ENCODE measurements at places on chromosomes 3 and 15.

DNA sequence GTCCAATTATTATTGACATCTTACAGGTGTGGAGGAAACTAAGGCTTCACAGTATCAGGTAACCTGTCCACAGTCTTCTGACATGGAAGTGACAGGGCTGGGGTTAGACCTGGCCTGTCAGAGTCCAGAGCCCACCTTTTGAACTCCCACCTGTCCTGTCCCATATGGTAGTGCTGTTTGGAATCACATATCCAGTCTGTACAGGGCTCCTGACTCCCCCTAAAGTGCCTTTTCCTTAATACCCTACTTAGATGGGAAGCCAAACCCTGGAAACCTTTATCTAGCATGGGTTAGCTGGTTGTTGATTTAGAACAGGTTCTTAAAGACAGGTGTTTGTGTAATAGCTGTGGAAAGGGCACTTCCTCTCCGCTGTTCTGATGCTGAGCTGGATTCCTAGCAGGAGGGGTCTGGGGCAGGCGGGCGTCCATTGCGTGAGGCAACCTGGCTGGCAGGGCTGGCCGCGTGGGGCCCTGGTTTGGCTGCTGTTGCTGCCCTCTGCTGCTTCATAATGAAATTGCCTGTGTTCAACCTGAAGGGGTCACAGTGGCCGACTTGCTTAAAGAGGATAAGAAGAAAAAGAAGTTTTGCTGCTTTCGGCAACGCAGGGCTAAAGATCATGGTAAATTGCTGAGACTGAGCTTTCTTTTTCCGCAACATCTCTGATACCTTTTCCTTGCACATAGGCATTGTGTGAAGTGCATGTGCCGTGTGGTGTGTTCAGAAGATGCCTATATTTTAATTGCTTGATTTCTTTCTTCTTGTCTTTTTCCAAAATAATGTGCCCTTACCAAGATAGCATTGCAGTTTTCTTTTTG, 136.2 kb downstream of the CHDH start:
- peak; percentile 70 for DNase-seq

- no peak for DNase-seq
Observed at GRCh38 chr15:29130951-29131839, 138.4 kb downstream of the NSMCE3 start.

DNA sequence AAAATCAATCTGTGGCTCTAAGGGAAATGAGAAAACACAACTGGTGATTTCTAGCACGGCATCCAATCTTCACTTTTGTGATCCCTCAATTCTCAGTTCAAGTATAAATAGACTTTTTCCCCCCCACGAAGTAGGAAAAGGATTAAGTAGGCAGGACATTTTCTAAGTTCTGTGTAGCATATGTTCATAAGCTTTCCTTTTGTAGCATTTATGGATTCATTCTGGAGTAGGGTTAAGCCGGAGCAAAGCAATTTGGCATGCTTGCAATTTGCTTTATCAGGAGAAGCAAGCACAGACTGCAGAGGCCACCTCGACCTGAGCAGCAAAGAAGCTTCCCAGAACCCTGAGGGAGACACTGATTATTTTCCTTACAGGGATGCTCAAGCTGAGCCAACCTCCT, 66.3 kb downstream of the FHIT start:
- DNase-seq, result no peak

GRCh38 chr3:12299026-12299425, 10.2 kb downstream of the PPARG start:
- DNase-seq, result no peak

DNA sequence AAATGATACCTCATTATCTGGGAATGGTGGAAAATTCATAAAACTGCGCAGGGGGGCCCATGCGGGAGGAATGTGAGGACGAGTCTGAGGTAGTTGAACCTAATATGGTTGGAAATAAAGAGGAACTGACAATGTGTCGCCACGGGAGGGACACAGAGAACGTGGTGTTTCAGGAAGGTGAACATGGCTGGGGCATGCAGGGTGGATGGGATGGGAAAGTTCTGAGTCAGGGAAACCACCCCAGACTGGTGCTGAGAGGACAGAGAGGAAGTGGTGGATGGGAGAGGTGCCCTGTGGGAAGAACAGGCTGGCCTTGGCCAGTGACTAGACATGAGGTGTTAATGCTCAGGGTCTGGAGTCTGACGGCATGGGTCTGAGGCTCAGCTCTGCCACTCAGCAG, 137.1 kb upstream of the WNT5A start:
- DNase-seq, result no peak

DNA sequence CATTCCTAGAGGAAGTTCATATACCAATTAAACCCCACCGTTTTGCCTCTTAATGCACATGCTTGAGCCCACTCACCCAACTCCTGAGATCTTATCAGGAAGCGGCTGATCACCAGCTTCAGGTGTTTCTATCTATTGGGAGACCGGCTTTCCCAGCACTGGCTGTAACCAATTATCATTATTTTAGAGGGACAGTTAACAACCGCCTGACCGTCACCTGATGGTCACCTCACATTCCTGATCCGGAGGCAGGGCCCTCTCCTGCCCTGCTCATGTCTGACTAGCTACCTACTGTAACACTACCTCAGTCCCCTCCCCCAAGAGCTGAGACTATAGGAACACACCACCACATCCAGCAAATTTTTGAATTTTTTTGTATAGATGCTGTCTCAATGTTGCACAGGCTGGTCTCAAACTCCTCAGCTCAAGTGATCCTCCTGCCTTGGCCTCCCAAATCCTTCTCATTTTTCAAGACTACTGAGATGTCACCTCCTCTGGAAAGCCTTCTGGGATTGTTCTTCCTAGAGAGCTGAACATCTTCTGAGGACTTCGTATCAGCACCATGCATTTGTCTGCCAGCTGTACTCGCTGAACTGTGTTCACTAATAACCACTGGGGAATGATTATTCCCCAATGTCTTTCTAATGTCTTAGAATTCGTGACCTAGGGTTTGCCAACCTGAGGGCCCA, 84.8 kb downstream of the LSM3 start:
- no peak for DNase-seq

- no peak for DNase-seq
Observed at GRCh38 chr15:72265031-72265430, 7.3 kb downstream of the PARP6 start.

GRCh38 chr3:18190646-18191045, 234.5 kb downstream of the SATB1 start:
- DNase-seq, result no peak

DNA sequence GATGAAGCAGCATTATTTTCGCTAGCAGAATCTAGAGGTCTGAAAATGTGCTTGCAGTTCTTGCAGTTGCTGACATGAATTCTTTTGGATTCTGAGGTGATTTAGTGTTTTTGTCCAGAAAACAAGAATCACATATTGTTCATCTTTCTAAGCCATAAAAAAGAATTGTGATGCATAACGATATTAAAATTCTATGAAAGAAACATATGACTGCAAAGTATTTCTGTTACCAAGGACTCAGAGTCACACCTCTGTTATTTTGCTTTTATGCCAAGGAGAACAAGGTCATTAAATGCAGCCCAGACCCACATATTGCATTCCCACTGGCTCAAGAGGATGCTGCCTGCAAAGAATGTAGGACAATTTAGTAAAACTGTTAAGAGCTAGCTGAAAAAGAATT, 299.8 kb upstream of the GPR149 start:
- DNase-seq, result no peak

DNA sequence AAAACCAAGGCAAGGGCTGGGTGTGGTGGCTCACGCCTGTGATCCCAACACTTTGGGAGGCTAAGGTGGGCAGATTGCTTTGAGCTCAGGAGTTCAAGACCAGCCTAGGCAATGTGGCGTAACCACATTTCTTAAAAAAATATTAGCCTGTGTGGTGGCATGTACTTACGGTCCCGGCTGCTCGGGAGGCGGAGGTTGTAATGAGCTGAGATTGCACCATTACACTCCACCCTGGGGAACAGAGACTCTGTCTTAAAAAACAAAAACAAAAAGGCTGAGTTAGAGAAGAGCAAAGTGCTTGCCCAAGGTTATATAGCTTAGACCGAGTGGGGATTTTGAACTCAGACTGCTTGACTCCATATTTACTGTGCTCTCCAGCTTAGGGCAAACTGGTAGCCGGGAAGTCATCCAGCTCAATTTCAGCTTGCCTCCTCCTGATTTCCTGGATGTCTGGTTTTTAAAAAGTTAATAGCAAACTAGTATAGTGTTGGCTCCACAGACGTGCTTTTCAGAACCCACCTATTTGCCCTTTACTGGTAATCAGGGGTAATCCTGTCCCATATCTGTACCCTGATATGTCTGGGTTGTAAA, 138.9 kb downstream of the CACNA1D start:
- no peak for DNase-seq

DNA sequence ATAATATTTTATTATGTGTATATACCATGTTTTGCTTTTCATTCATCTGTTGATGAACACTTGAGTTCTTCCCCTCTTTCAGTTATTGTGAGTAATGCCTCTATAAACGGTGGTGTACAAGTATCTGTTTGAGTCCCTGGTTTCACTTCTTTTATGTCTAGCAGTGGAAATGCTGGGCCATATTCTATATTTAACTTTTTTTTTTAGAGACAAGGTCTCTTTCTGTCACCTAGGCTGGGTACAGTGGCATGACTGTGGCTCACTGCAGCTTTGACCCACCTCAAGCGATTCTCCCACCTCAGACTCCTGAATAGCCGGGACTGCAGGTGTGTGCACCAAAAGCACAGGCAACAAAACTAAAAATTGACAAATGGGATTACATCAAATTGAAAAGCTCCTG, 19.9 kb downstream of the GOLM2 start:
- DNase-seq, result peak; percentile 39

DNA sequence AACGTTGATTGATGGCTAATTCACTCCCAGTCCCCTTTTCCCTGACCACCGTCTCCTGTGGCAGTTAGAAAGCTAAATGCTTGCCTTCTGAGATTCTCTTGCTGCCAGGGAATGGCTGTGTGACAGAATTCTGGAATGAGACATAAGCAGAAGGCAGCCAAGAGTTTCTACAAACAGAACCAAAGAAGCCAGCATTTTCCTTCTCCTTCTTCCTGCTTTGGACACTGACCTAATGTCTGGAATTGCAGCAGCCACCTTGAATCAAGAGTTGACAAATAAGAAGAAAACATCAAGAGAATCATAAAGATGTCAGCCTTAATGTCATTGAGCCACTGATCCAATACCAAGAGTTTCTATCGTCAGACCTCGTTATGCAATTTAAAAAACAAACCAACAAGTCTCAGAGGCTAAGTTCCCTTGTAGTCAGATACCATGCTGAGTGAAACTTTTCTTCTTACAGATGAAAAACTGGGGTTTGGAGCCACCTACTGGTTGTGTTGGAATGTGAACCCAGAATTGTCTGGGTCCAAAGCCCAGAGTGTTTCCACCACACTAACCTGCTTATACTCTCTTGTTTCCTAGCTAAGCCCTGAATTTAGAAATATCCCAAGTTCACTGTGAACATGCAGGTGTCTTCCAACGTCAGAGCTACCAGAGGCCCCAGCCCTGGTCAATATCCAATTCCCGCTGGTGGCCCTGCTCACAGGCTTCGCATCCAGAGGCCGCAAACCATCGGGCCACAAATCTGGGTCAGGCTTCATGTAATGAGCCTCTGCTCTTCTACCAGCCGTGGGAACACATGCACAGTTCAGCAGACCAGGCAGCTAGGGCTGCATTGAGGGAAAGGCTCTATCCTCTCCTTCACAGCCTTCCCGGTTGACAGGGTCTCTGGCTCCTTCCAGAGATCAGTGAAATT, 42.5 kb downstream of the MCF2L2 start:
- DNase-seq, result peak; percentile 67

Measured in germinal center (tissue), 1 donor.